ENCODE measurements at places on chromosomes 12 and 14.

- DNase-seq = no peak
Measured at GRCh38 chr12:30902001-30902400, 24.5 kb upstream of the TSPAN11 start.

DNA sequence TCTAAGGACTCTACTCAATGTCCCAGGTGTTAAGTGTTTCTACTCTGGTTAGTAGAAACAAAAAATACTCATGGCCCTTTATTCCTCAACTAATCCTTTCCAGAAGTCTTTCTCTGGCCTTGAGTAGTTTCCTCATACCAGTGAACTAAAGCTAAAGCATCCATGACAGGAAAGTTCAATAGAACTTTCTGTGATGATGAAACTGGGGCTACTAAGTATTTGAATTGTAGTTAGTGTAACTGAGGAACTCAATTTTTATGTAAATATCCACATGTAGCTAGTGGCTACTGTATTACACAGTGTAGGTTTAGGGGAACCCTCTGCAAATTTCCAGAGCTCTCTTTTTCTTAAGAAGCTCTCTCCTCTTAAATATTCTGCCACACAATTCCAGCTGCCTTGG lies 63.7 kb downstream of the R3HDM2 start:
- DNase-seq = no peak

DNA sequence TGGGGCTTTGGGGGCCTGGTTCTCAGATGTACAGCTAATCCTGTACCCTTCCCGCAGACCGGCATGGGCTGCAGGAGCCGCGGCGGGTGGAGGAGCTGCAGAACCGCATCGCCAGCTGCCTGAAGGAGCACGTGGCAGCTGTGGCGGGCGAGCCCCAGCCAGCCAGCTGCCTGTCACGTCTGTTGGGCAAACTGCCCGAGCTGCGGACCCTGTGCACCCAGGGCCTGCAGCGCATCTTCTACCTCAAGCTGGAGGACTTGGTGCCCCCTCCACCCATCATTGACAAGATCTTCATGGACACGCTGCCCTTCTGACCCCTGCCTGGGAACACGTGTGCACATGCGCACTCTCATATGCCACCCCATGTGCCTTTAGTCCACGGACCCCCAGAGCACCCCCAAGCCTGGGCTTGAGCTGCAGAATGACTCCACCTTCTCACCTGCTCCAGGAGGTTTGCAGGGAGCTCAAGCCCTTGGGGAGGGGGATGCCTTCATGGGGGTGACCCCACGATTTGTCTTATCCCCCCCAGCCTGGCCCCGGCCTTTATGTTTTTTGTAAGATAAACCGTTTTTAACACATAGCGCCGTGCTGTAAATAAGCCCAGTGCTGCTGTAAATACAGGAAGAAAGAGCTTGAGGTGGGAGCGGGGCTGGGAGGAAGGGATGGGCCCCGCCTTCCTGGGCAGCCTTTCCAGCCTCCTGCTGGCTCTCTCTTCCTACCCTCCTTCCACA lies 7.6 kb downstream of the NR4A1 start:
- no peak for DNase-seq

- DNase-seq = no peak
Measured at GRCh38 chr14:99551034-99551922, 52.7 kb downstream of the CCDC85C start.

DNA sequence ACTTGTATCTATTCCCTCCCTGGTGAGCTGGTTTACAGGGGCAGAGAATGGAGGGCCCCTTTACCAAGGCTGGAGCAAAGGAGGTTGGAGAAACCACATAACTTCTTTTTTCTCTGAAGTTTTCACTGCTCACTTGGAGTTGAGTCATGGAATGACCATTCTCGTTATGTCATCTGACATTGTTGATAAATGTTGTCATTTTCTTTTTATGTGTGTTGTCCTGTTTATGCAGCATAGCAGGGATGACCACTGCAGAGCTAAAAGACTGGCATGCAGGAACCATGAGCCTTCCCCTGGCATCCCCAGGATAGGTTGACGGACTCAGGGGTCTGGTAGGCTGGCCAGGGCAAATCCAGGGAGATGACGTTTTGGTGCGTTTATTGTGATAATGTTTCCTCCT lies 256.8 kb upstream of the DDHD1 start:
- DNase-seq = no peak

- no peak for DNase-seq
Measured at GRCh38 chr12:103672401-103673119, 85.5 kb downstream of the STAB2 start.

GRCh38 chr12:113659416-113659815 lies 187.7 kb upstream of the LHX5 start:
- no peak for DNase-seq

DNA sequence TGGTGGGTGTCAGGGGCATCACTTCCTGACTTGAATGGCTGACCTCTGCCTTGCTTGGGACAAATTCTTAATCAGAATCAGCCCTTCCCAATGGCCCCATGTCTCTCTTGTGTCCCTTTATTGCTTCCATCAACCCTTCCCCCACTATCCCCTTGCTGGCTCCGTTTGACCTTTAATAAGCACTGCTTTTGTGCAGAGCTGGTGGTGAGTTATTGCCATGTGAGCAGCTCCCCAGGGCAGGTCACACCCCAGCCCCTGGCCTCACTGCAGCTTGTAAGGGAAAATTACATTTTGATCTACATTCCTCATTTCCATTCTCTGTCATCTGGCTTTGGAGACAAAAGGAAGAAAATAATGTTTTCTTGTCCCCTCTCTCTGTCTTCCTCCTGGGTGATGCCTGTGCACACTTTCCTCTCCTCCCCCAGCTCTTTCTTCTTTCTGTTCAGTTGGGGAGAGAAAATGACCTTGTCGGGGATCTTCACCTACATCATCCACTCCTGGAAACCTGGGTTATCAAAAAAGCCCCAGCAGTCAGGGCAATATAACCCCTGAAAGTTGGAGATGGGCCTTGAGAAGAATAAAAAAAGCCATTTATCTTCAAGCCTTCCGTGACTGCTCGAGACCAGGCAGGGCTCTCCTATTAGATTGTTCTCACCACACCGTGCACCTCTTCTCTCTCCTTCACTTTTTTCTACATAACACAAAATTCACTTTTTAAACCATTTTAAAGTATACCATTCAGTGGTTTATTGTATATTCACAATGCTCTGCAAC lies 100.4 kb upstream of the SRRM4 start:
- DNase-seq = no peak

- DNase-seq = no peak
Measured at GRCh38 chr12:103801709-103802585, 39.1 kb downstream of the NT5DC3 start.

DNA sequence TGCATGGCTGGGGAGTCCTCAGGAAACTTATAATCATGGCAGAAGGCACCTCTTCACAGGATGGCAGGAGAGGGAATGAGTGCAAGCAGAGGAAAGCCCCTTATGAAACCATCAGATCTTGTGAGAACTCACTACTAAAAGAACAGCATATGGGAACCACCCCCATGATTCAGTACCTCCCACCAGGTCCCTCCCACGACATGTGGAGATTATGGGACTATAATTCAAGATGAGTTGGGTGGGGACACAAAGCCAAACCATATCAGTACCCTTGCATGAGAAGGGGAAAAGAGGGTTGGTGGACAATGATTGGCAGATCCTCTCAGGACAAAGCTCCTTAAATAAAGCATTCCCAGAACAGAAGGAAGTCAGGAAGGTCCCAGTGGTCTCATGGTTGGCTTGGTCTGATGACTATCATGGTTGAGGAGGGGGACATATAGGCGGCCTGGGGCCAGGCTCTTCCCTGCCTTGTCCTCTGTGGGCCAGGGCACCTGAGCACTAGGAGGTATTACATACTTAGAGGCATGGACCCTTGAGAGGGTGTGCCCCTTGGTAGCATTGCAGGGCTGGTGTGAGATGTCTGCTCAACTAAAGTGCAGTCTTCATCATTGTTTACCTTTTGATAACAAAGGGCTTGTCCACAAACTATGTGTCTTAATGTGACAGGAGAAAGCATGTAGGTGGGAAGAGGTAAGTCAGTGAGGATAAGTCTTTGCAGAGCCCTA lies 22.2 kb downstream of the HSD17B6 start:
- DNase-seq = no peak

DNA sequence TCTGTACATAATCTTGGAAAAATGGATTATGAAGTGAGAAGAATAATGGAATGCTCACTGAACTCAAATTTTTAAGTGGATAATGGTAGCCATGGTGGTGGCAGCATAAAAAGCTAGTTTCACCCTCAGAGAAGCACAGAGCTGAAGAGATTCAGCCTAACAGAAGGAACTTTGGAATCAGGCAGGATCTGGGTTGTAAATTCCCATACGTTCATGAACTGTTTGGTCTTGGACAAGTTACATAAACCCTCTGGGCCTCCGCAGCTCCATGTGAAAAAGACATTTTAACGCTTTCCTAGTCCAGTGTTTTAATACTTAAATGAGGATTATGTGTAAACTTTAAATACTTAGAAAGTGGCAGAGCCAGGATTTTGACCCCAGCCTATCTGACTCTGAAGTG lies 26.6 kb downstream of the JKAMP start:
- no peak for DNase-seq

- DNase-seq = no peak
Measured at GRCh38 chr12:100337727-100338126, 19.1 kb upstream of the SLC17A8 start.

DNA sequence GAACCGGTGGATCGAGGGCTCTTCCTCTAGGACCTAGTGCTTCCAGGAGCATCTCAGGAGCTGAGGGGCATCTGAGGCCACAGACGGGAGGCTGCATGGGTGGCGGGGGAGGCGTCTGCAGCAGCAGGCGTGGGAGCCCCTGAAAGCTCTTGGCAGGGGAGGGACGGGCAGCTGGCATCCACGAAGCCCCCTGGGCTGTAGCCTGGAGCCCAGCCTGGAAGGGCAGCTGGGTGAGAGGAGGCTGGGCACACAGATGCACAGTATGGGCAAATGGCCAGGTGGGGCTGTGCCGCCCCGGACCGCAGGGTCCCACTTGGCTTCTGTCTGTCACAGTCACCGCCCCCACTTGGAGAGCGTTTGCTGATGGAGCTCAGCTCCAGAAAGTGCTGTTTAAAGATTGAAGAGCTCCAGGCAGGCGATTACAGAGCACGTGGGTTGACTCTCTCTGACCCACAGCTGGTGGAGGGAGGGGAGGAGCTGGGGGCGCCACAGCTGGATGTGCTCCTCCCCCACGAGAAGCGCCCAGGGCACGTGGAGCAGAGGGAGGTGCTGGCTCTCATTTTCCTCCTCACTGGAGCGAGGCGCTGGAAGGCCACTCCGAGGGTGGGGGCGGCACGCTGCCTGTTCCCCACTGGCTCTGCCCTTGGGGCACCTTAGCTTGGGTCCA lies 155.0 kb upstream of the C14orf180 start:
- no peak for DNase-seq

DNA sequence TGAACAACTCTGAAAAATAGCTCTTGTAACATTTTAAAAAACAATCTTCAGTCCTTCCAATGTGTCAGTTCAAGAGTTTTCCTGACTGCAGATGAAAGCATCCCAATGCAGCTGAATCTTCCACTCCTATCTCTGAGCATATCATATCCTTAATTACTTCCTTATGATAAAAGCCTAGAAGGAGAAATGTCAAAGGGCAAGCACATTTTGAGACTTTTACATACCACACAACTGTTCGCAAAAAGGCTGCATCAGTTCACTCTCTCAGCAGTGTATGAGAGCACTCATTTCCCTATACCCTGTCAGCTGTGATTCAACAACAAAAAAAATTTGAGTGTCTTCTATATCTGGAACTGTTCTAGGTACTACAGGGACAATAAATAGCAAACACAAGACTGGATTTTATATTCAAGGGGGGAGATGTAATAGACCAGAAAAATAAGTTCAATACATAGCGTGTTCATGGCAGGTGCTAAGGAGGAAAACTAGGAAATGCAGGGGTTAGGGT lies 66.1 kb downstream of the ACADS start:
- no peak for DNase-seq
